ENCODE measurements at places on chromosomes 3 and 15.

GRCh38 chr3:11544412-11545181 lies 99.1 kb downstream of the VGLL4 start:
- no peak for DNase-seq

DNA sequence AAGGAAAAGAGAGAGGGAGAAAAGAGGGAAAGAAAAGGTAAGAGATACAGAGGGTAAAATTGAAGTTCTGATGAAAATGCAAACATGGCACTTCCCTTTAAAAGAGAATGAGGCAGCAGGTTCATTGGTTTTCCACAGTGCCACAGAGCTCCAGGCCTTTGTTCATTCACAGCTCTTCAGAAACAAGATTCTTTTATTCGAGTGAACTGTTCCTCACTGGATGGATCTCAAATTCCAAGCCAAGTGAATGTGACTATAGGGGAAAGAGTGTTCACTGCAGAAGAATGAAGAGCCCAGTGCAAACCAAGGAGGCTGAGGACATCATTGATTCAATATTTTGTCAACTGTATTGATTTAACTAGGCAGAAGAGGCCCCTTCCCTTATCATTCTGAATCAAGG lies 280.3 kb upstream of the PROK2 start:
- DNase-seq: no peak

- no peak for DNase-seq
These were observed 27.5 kb downstream of the MASP1 start for GRCh38 chr3:187264021-187264420.

GRCh38 chr15:80199366-80199765 lies 46.6 kb downstream of the FAH start:
- no peak for DNase-seq

DNA sequence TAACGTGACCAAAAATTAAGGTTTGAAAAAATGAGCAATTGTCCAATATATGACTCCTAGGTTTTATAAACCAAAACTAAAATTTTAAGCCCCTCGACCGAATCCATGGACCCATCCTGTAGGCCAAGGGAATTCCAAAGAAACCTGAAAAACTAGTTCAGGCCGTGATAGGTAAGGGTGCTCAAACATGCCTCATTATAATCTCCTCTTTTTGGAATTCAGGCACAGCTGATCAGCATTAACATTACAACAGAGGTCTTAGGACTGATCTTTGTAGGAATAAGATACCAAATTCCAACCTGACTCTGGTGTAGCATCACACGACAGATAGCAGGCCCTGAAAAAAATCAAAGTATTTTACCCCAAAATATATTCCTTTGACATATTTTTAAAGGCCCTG lies 155.7 kb downstream of the NEK10 start:
- DNase-seq: no peak

DNA sequence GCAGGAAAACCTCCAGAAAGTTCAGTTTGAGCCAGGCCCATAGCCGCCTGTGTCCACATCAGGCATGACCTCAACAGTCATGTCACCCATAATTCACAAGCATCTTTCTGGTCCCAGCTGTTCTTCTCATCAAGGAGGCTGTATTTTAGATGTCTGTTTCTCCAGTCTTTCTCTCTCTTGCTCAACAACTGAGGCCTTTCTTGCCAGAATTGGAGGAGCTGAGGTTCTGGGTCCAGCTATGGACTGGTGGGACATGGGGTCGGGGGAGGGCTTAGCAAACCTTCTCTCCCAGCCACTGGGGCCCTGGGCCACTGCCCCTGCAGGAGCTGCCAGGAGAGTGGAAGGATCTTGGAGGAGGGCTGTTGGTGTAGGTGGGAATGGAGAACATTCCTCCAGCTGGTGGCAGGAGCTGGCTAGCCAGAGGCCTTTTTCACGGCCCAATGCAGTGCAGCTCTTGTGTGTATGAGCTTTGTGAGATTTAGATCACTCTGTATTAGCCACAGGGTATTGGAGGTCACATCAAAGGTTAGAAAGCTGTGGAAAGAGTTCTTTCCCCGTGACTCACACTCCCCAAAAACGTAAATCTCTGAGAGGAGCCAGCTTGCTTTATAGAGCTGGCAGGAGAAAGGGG lies 23.5 kb downstream of the MAGEF1 start:
- no peak for DNase-seq

DNA sequence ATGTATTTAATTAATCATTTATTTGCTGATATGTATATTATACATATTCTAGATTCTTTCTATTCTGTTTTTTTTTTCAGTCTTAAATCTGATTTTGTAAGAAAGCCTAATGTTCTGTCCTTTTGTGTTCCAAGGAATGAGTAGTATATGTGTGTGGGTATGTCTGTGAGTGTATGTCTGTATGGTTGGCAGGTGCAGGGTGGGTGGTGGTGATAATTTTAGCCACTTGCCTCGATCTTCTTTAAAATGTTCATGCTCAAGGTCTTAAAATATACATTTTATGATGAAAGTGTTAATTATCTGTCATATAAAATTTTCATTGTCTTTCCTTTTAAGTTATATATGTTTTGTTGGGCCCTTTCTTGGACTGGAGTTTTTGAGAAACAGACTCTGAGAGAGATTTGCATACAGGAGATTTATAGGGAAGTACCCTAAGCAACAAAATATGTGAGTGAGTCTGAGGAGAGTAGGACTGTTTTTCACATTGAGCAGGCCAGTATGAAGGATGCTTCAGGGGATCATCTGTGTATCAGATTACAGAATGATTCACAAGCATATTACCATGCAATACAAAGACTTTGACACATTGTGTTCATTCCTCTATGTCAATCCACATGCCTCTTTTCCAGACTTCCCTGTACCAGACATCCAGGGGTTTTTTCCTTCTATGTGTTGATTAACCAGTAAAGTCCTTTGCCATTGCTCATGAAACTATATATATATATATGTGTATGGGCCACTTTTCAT lies 211.0 kb upstream of the DPPA4 start:
- DNase-seq: no peak

DNA sequence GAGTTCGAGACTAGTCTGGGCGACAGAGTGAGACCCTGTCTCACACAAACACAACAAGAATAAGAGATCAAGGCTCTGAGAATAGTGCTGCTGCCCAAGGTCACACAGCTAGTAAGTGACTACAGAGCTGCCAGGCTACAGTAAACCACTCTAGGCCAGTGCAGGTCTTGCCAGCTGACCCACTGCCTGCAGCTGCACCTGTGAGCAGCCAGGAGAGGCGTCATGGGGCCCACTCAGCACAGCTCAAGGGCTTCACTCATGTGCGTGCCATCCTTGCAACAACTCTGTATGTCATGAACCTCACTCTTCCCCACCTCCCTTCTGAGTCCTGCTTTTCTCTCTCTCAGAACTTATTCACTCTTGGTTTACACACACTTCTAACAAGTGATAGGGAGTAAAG lies 176.7 kb downstream of the SMAD6 start:
- DNase-seq: no peak

DNA sequence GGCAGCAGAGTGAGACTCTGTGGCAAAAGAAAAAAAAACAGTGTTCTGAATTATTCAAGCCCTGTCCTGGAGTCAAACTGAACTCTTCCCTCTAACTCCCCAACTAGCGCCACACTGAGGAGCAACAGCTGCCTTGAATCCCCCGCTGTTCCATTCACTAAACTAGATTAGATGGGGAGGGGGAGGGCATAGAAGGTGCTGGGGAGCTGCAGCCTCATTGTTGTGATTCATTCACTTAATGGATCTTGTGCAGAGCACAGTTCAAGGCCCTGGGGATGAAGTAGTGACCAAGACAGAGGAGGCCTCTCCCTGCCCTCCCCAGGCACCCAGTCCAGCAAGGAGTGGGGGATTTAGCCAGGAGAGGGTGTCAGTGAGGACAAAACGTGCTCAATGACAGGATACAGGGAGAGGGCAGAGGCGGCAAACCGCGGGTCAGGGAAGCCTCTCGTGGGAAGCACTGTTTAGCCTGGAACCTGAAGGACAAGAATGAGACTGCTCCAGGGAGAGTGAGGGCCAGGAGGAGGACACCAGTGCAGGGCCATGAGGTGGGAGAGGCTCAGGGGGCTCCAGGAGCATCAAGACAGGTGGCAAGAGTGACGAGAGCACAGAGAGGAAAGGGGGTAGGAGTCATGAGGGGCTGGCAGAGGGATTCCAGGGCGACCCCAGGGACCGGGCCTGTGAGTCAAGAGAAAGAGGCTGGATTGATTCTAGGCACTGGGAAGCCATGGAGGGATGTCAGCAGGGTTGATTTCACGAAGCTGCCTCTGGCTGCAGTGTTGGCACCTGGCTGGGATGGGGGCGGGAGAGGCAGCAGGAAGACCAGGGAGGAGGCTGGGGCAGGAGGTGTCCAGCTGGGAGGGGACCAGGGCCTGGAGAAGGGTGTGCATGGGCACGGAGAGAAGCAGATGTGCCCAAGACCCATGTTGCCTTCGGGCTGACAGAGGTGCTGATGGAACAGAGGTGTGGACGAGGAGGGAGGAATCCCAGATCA lies 31.4 kb downstream of the ALS2CL start:
- no peak for DNase-seq

DNA sequence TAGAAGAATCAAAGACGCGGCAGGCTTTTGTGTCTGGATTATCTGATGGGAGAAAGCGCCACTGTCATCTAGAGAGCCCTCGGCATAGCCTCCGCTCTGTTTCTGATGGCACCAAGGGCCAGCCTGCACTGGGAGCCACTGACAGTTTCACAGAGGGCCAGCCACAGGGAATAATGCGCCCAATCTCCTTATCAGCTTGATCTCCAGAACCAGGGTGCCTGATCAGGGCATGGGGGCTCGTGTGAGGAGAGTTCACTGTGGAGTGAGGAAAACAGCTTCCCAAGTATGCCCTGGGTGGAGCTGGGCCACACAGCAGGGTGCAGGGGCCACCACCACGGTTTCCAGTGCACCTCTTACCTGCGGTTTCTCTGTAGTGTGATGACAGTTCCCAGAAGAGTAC lies 29.8 kb upstream of the CLK3 start:
- no peak for DNase-seq

DNA sequence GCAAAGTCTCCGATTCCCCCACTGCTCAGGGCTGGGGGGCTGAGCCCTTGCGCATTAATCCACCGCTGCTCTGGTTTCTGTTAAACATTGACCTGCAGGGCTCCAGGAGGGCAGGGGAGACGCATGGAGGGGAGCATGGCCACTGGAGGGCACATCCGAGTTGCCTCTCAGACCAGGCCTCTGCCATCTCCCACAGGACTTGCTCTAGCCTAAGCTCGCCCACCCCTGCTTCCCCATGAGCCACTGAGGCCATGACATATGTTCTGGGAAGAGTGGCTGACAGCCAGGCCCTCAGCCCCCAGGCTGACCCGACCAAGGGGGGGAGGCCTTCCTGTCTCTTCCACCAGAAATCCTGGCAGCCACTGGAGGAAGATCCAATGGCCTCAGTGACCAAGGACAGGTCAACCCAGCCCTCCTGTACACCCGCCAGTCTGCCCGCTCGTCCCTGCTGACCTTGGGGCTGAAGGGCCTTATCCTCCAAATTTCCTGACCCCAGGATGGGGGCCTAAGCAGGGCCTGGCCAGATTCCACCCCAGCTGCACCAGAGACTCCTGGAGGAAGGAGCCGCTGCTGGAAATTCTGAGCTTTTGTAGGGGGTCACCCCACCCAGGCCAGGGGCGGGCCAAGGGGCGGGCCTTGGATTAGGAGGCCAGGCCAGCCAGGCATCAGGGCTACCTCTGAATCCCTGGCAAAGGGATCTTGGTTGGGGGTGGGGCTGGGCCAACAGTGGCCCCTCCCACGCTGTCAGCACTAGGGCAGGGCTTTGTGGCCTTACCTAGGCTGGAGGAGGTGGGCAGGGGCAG lies at the start of gene HYAL1:
TSS of gene HYAL1 (minus strand) at position 562 of the 803 bp plus-strand sequence. CDS start 618 bp downstream, outside the sequence.
- no peak for DNase-seq

Measured in SIG-M5 (cell line).